ENCODE measurements at places on chromosomes 2 and 18.
A peak's percentile ranks its signal among the peaks of the same experiment; 100 is the strongest.

- DNase-seq = no peak
Measured at GRCh38 chr18:46426021-46426678, 230.9 kb downstream of the LOXHD1 start.

- no peak for DNase-seq
Measured at GRCh38 chr2:123002660-123003248, 1022.3 kb upstream of the CNTNAP5 start.

- DNase-seq = no peak
Measured at GRCh38 chr18:22428672-22429071, 11.0 kb upstream of the CTAGE1 start.

GRCh38 chr2:71801556-71801955 lies 346.1 kb downstream of the CYP26B1 start:
- no peak for DNase-seq

DNA sequence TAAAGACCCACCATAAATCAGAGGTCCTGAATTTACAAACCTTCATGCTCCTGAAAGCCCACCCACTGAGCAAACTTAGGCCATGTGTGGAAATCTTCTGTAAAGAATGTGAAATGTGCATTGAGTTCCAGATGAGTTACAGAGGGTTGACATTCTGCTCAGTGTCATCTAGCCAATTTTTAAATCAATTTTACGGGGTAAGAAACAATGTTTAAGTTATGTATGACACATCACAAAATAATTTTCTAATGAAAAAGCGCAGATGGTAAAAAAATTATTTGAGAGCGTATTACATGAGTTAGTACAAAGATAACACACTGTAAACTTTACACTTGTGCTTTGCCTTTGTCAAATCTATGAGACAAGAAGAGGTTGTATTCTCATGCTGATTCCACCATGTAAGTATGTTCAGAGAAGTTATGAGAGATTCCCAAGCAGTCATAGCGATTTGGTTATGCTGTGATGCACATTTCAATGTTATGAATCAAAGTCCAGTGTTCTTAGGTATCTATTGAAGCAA lies 446.3 kb downstream of the ADCYAP1 start:
- DNase-seq = no peak

DNA sequence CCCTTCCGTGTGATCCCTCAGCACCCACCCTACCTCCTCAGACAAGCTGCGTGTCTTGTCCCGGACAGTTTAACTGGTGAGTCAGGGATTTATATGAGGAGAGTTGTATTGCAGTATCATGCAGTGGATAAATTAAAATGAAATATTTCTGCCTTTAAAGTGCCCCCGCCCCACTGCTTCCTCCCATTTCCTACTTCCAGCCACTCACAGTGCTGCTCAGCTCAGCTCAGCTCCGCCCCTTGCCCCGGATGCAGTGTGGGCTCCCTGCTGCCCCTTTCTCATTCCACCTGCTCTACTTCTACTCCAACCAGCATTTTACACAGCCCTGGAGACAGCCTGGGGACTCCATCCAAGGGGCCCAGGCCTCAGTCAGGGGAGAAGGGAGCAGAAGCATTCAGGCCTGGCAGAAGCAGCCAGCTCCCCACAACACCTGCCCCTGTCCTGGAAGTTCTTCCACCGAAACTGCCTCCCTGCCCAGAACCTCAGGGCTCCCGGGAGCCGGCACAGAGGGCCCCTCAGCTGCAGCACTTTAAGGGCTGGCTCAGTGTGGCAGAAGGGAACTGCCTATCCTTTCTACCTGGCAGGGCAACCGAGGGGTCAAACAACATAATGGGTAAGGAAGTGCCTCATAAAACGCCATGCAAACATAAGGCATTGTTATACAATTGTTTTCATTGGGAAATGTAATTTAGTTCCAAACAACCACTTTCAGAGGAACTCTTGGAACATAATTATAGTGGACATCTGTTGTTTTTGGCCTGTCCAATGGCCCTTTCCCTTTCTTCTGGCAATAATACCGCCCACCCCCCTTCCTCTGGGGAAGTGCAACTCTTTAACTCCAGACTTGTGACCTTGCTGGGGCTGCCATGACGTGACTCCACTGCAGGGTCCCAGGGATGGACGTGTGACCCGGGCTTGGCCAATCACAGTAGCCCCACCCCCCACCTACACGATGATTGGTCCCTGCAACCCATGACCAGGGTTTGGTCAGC lies 102.3 kb downstream of the LIPG start:
- peak; percentile 23 for DNase-seq

- DNase-seq = no peak
Measured at GRCh38 chr2:190682168-190682567, 33.3 kb downstream of the NAB1 start.

DNA sequence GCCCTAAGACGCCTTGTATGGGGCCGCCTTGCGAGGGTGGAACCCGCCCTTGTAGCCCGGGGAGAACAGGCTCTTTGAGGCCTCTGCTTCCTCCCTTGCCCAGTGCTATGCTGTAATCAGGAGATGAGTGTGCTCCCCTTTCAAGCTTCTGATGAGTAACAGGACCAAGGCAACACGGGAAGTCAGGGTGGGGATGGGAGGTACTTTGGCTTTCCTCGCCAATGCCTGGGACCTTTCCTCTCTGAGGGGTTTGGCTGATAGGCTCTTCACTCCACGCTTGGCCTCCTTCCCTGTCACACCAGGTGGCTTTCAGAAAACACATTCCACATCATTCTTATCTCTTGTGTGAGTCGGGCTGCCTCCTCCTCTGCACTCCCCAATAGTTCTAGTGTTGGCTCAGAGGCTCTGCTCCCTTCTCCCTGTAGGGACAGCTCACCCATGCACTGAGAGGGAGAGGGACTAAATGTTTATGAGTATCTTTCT lies 223.7 kb upstream of the TRIB2 start:
- peak; percentile 78 for DNase-seq

GRCh38 chr2:24711865-24712264 lies 81.3 kb downstream of the PTRHD1 start:
- DNase-seq = peak; percentile 3

DNA sequence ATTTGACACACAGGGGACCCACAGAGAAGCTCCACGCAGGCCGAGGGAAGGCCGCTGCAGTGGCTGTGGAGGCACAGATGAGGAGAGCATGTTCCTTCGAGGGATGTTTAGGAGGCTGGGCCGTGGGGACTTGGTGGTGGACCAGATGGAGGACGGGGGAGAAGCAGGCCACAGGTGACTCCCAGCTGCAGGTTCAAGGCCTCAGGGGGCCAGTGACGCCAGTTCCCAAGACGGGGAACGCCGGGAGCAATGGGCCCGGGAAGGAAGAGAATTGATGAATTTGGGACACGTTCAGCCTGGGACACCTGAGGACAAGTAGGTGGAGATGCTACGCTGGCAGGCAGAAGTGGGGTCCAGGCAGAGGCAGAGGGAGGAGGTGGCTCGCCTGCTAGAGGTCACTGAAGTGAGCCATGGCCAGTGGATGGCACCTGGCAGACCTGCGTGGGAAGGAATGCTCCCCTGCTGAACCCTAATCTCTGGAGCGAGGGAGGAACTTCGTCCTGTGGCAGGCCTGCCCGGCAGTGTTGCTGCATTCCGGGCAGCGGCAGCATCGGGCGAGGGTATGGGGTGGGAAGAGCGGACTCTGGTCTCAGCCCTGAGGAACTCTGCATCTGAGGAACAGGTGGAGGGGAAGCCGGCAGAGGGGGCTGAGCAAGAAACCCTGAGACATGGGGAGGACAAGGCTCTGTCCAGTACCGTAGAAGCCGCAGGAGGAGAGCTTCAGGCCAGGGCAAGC lies 25.2 kb upstream of the HPCAL1 start:
- no peak for DNase-seq

GRCh38 chr2:73610111-73610510 lies 32.1 kb downstream of the NAT8 start:
- no peak for DNase-seq

DNA sequence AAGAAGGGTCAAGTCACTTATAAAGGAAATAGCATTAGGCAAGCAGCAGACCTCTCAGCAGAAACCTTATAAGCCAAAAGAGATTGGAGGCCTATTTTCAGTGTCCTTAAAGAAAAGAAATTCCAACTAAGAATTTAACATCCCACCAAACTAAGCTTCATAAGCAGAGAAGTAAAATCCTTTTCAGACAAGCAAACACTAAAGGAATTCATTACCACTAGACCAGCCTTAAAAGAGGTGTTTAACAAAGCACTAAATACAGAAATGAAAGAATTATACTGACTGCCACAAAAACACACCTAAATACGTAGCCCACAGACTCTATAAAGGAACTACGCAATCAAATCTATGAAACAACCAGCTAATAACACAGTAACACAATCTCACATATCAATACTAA lies 160.4 kb downstream of the EXOC6B start:
- no peak for DNase-seq

GRCh38 chr18:74631623-74632350 lies 34.1 kb downstream of the ZNF407 start:
- DNase-seq = no peak

GRCh38 chr2:205297846-205298245 lies 384.5 kb upstream of the NRP2 start:
- DNase-seq = peak; percentile 91
